NCI-H1105 (cell line): ENCODE measurements at places on chromosomes 2 and 18.

- DNase-seq: peak; percentile 57
Measured at GRCh38 chr2:40218679-40219078, 233.2 kb downstream of the SLC8A1 start.

DNA sequence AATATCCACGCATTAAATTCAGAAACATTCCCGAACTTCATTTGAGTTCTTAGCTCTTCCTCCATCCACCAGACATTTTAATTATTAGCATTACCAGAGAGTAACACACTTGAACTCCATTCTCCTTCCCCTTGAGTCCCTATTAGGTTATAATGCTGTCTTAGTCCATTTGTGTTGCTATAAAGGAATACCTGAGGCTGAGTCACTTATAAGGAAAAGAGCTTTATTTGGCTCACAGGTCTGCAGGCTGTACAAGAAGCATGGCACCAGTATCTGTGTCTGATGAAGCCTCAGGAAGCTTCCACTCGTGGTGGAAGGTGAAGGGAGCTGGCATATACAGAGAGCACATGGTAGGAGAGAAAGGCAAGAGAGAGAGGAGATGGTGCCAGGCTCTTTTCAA, 25.4 kb downstream of the TBC1D8 start:
- no peak for DNase-seq

GRCh38 chr18:59690996-59691395, 6.2 kb downstream of the CCBE1 start:
- peak; percentile 27 for DNase-seq

DNA sequence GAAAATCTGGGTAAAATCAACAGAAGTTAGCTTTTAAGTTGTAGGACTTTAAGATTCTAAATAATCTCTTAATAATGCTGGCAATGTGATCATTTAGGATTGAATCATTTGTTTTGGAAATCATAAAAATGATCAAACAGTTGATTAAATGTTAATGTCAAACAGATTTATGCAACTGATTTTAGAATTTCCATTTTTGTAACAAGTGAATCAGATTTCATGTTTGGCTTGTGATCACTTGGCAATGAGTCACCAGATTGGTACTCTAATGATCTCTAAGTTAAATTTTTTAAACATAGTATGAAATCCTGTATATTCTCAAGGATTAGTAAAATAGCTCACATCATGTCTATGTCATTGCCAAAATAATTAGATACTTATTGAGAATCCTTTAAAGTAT, 50.1 kb upstream of the UNC80 start:
- DNase-seq: no peak

- no peak for DNase-seq
Measured at GRCh38 chr2:54514822-54515569, 58.9 kb downstream of the SPTBN1 start.

DNA sequence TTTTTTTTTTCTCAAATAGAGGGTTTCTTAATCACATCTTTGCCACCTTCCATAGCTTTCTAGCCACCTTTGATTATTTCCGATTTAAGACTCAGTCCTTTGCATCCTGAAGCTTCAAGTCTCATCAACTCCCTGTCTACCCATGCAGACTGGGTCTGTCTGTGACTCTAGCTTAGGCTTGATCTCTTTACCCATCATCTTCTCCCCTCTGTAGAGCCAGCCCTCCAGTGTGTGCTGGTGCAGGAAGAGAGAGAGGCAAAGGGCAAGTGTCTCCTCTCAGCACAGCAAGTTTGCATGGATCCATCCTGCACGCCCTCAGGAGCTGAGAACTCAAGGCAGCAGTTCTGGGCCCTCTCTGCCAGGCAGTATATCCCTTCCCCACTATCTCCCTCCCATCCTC, 70.4 kb downstream of the HNRNPLL start:
- no peak for DNase-seq

DNA sequence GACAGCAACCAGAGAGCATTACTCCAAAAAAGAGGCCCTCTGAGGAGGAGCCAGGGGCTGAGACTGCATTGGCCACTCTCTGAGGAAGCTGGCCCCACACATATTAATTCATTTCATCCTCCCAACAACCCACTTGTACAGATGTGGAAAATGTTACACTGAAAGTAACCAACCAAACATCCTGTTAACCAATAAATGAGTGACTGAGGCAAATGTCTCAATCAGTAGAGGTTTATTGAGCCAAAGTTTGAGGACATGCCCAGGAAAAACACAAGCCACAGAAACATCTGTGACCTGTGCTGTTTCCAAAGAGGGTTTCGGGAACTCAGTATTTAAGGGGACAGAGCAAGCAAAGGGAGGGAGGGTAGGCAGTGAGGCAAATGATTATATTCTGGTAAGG, 53.0 kb downstream of the SKA1 start:
- no peak for DNase-seq

DNA sequence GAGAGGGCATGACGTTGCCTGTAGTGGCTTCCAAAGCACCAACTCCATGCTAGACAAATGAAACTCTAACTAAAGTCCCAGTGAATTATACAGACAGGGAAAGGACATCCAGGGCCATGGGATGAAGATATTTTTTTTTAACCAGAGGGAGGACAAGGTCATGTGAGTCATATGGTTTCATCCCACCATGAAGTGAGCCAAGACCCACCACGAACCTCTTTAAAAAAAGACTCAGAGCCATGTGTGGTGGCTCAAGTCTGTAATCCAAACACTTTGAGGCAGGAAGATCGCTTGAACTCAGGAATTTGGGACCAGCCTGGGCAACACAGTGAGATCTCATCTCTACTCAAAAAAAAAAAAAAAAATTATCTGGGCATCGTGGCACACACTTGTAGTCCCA, 115.2 kb downstream of the LIPG start:
- DNase-seq: no peak

- DNase-seq: no peak
Measured at GRCh38 chr18:9846162-9846925, 39.4 kb upstream of the TXNDC2 start.

DNA sequence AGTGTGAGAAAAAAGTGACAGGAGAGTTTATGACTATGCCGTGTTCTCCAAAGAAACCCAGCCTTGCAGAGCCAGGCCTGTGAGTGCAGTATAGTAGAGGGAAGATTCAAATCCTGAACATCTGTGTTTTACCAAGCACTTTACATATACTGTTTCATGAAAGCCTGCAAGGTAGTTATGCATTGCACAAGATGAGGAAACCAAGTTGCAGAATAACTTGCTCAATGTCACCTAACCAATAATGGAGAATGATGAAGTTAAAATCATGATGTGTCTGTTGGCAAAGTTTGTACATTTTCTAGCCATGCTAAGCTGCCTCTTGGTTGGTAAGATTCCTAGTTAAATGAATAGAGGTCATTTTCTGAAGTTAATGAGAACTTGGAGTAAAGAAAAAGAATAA, 29.3 kb downstream of the SYT4 start:
- no peak for DNase-seq

GRCh38 chr18:30858560-30858959, 184.0 kb downstream of the DSC3 start:
- no peak for DNase-seq

DNA sequence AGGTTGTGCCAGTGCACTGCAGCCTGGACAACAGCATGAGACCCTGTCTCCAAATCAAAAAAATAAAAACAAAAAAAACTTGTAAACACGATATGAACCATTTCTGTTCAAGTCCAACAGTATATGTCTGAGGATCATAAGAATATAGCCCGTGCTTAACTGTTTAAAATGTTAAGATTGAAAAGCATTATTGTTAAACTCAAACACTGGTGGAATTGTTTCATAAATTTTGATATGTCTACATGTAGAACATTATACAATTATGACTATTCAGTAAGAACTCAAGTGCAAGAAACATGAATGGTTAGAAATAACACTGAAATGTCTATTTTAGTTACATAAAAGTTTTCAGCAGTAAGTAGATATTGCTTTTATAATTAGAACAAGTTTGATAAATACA, 29.7 kb downstream of the PPIG start:
- DNase-seq: no peak

GRCh38 chr2:38581193-38582147, 21.3 kb downstream of the HNRNPLL start:
- DNase-seq: peak; percentile 20

DNA sequence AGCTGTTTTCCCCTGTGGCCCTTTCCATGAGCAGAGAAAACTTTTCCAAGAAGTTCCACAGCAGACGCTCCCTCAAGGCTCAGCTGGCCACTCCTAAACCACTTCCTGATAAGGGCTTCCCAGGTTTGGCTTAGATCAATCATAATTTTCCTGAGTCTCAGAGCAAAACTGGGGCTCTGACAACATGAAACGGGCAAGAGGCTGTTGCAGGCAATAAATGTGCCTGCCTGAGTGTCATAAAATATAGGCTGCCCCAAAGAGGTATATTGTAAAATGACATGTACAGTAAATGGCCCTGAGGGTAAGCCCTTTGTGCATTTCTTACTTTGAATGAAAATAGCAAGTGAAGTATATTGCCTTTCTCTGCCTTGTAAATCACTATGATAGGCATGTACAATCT, 105.6 kb upstream of the UXS1 start:
- DNase-seq: no peak

GRCh38 chr2:75964646-75965045, 253.9 kb upstream of the GCFC2 start:
- no peak for DNase-seq

DNA sequence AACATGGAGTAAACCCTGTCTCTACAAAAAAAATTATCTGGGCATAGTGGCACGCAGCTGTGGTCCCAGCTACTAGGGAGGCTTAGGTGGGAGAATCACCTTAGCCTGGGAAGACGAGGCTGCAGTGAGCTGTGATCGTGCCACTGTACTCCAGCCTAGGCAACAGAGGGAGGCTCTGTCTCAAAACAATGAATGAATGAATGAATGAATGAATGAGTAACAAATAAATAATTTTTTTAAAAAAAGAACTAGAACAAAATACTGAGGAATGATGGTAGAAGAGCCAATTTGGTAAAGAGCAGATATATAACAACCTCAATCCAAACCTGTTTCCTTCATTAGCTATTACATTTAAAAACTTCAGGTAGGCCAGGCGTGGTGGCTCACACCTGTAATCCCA, 60.1 kb downstream of the STRN start:
- no peak for DNase-seq

GRCh38 chr2:121897335-121897970, 142.0 kb downstream of the TSN start:
- DNase-seq: no peak

DNA sequence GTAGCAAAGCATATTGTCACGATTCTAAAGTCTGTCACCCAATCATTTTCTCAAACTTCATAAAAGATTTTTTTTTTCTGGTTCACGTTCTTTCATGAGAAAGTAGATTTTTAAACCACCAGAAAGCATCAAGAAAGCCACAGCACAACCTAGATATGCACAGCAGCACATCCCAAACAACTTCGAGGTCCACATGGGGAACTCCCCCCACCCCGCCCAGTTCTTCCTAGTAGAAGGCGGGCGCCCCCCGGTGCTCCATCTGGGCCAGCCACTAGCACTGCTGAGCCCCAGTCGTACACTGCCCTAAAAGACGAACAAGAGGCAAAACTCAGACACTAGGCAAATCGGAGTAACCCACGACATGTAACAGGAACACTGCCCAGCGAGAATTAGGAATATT, 15.5 kb downstream of the HDLBP start:
- DNase-seq: no peak

GRCh38 chr2:38442643-38443541, 65.8 kb upstream of the ATL2 start:
- DNase-seq: no peak

DNA sequence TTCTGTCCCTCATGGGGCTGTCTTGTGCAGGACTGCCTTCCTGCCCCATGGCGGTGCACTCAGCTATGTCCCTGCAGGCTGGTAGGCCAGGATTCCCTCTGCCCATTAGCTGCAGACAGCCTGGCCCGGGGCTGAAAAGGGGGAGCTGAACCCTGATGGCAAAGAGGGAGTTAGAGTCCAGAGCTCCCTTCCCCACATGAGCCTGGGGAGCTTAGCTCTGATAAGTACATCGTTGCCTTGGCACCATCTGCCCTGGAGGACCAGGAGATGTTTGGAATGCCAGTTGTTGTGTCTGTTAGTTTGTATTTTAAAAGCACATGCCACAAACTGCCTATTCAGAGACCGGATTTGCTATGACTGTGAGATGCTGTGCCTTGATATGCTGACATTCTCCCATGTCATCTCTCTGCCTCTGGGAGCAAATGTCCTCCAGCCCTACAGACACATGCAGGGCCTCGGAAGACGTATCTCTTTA, 65.1 kb upstream of the AFF3 start:
- no peak for DNase-seq

DNA sequence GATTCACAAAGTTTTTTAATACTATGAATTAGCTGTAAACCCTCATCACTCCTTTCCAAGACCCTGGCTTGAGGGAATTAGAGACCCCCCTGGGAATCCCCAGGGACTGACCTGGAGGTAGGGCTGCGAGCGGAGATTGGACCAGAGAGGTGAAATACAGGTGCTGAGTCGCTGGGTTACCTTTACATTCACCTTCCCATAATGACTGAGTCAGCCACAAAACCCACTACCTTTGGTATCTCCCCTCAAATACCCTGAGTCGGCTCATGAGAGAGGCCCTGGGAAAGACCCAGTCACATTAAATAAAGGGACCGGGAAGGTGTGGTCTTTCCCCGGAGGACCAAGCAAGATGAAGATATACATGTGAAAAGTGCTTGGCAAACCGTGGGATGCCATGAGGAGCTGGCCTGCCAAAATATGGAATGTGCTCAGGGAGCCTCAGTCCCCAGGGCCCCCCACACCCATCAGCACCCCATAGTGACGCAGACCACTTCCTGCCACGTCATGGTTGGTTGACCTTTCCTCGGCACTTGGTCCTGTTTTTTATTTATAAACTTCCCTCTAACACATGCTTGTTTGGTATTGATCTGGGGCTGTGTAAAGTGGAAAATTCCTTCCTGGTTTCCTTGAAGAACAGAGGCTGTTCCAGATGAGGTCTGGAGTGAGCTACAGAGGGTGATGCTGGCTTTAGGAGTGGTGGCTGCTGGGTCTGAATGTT, 51.4 kb downstream of the IL1RL2 start:
- DNase-seq: no peak

GRCh38 chr18:42536442-42536841, 579.0 kb downstream of the RIT2 start:
- DNase-seq: no peak

- no peak for DNase-seq
Measured at GRCh38 chr2:157874997-157875640, 1.0 kb downstream of the ACVR1 start.

- no peak for DNase-seq
Measured at GRCh38 chr2:69026026-69026425, 13.0 kb downstream of the ANTXR1 start.

DNA sequence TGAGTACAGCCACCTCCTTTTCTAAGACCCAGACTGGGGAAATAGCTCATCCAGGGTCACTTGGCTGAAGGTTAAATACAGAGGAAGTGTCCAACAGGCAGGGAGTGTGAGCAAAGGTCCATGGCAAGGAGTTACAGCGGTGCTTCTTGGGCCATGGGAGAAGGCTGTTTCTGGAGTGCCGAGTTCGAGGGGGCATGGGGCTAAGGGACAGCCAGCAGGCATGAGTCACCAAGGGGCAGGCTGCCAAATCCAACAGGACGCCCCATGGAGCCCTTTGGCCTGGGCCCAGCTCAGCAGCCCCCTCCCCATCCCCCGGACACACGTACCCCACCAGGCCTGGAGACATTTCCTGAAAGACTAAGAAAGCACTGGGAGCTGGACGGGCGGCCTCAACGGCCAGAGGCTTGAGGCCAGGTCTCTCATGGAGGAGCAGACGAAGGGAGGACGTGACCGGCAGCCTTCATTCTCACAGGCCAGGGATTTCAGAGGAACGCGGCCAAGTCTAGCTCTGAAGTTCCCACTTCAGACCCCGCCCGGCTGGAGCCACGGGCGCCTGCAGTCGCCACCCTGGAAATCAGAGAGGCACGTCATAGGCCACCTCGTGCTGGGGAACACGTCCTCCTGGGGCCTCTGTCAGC, 160.4 kb downstream of the SMAD7 start:
- no peak for DNase-seq
